Stimulated activated CD8-positive, alpha-beta memory T cell treated with anti-CD3 and anti-CD28 coated beads, Interleukin-2, amount 100 ng/mL, for 1 hour (primary cell): ENCODE measurements at places on chromosomes 16 and 17.

DNA sequence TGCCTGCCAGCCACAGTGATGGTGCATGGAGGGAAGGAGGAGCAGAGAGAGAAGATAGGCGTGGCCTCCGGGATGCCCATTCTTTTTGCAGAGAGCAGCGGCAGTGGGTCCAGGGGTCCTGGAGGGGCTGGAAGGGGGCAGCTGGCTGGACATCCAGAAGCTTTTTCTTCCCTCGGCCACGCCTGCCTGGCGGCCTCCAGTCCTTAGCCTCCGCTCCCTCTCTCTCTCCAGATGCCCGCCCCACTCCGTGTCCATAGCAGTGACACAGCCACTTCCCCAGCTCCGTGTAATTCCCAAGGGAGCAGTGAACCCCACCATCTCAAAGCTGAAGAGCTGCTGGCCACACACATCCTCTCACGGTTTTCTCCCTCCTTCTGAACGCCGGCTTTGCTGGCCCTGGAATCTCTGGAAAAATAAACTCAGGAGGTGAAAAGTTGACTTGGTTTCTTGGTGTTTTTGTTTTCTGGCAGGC is 26.3 kb upstream of the CDC42EP4 start:
- DNase-seq, result no peak

- DNase-seq, result no peak
These were observed 71.7 kb downstream of the C16orf95 start for GRCh38 chr16:87245511-87245910.

- no peak for DNase-seq
These were observed 1470.1 kb upstream of the GOT2 start for GRCh38 chr16:60204181-60204580.

- DNase-seq, result no peak
These were observed 238.9 kb upstream of the NLRP1 start for GRCh38 chr17:5823219-5823618.

GRCh38 chr16:12096157-12096777 is 119.7 kb downstream of the SNX29 start:
- DNase-seq, result no peak

DNA sequence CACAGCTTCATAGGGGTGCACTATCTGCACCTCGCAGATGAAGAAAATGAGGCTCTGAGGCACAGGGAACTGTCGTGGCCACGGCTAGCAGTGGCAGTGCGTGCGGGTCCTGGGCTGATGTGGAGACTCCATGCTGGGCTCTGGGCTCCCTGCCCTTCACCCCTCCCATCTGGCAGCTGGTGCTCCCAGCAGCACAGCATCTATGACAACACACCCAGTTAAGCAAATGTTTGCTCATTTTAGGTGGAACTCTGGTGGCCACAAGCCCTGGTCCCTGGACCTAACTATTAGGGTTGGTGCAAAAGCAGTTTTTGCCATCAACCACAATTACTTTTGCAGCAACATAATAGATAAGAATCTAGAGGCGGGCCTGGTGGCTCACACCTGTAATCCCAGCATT is 30.9 kb downstream of the IFT140 start:
- no peak for DNase-seq

DNA sequence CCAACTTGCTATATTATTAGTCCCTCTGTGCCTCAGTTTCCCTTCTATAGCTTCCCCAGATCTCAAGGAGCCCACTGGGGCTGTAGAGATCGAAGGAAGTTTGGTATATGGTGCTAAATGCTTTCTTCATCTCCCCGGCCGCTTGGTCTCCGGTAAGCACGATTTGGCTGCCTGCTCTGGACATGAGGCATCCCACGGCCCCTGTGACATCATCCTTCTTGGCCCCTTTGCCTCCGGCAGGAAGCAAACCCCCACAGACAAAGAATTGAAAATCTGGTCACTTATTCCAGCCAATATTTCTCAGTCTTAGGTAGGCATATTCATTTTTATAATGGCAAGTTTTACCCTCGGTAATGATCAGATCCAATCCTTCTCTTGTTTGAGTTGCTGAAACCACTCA is 65.8 kb downstream of the WSCD1 start:
- DNase-seq, result no peak

GRCh38 chr17:77457572-77458201 is 316.9 kb downstream of the SEC14L1 start:
- DNase-seq, result no peak

DNA sequence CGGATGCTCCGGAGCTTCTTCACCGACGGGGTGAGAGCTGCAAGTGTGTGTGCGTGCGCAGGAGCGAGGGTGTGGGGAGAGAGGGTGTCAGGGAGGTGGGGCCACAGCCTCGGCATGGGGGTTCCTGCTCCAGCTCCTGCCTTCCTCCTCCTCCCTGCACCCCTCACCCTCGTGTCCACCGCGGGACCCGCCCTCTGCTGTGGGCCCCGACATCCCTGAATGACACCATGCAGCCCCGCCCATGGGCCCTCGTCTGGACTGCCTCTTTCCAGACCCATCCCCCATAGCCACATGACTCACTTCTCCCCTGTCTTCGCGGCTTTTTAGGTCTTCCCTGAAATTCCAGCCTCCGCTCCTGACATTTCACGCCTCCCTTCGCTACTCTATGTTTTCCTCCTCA is 41.6 kb downstream of the ARHGAP23 start:
- no peak for DNase-seq

GRCh38 chr16:67252609-67253497 is 4.1 kb downstream of the SLC9A5 start:
- no peak for DNase-seq

DNA sequence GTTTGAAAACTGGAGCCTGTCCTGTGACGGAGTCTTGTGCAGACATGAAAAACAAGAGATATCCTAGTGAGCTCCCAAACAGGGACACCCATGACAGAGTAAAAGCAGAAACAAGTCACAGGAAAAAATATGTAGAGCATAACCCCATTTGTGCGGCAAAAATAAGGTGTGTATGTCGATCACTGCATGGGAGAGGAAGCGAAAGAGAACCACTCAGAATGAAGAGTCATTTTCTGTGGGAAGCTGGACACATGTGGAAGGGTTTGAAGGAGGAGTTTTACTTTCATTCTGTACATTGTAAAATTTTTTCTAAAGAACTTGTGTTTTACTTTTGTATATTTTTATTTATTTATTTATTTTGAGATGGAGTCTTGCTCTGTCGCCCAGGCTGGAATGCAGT is 72.1 kb downstream of the JPH3 start:
- DNase-seq, result no peak

- no peak for DNase-seq
These were observed 9.8 kb downstream of the SARM1 start for GRCh38 chr17:28381141-28381825.

GRCh38 chr16:78703936-78704335 is 604.5 kb downstream of the WWOX start:
- DNase-seq, result no peak

- no peak for DNase-seq
These were observed 12.2 kb upstream of the PPP1R27 start for GRCh38 chr17:81846743-81847689.

GRCh38 chr17:79413611-79414010 is 197.2 kb downstream of the RBFOX3 start:
- DNase-seq, result no peak

- DNase-seq, result no peak
These were observed 45.4 kb upstream of the GINS3 start for GRCh38 chr16:58346831-58347371.

- no peak for DNase-seq
These were observed 12.8 kb upstream of the PRR14 start for GRCh38 chr16:30637944-30638343.

GRCh38 chr17:73104450-73104849 is 12.0 kb upstream of the SLC39A11 start:
- DNase-seq, result no peak

- DNase-seq, result no peak
These were observed 76.8 kb downstream of the MPRIP start for GRCh38 chr17:17119106-17119505.

- no peak for DNase-seq
These were observed 33.1 kb downstream of the PMP22 start for GRCh38 chr17:15231851-15232516.

- DNase-seq, result peak; percentile 65
These were observed at the start of gene STUB1 for GRCh38 chr16:679814-680624. TSS of gene STUB1 (plus strand) at chr16:680410. CDS start at chr16:680526, 116 bp downstream.

DNA sequence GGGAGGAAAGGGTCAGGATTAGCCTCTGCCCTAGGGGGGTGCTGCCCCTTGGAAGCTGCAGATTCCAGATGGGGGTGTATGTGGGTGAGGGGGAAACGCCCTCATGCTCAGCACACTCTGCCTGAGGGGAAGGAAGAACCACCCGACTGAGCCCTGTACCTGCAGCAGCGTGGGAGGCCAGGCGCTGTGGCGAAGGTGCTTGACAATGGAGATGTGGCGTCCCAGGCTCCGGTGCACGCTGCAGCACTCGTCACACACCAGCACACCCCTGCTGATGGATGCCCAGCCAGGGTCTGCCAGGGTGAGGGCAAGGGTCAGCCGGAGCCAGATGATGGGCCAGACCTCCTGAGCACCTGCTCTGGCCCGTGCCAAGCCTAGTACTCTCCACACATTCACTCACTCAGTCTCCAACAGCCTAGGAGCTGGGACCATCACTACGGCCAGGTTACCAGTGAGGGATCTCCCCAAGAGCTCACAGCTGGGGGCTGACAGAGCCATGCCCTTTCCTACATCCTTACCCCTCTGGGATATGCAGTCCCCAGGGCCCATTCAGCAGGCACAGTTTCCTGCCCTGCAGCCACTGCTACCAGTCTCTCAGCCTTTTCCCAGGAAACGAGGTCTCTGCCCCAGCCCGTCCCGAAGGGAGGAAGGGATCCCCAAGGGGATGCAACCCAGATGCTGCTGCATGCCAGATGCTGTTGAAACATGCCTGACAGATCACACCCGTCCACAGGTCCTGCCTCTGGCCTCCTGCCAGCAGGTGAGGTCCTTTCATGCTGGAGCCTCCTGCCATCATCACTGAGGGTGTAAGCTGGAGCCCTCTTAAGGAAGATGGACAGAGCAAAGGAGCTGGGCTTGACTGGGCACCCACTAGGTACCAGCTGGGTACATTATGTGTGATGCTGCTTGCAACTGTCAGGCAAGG is 5.9 kb downstream of the GIT1 start:
- no peak for DNase-seq

- no peak for DNase-seq
These were observed 60.0 kb upstream of the SREBF1 start for GRCh38 chr17:17896746-17897145.

GRCh38 chr16:31243734-31244670 is 15.8 kb upstream of the ITGAM start:
- DNase-seq, result no peak

DNA sequence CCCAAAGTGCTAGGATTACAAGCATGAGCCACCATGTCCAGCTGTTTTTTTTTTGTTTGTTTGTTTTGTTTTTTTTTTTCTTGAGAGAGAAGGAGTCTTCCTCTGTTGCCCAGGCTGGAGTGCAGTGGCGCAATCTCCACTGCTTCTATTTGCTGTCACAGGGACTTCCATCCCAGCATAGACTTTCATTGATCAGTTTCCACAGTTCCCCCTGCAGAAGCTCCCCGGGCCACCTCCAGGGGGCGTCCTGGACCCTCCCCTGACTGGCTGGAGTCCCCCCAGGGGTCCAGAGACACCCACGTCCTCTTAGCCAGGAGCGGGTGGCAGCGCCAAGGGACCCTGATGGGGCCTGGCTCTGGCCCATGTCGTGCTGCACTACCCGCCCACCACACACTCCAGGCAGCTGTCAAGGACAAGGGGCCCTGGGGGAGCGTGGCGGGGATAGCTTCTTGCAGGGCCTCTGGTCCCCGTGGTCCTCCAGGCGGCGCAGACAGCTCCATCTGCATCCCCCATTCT is 3.1 kb upstream of the NPW start:
- no peak for DNase-seq

GRCh38 chr16:85991425-85991824 is 92.5 kb downstream of the IRF8 start:
- DNase-seq, result no peak
